ENCODE measurements at places on chromosomes 6 and 20.

DNA sequence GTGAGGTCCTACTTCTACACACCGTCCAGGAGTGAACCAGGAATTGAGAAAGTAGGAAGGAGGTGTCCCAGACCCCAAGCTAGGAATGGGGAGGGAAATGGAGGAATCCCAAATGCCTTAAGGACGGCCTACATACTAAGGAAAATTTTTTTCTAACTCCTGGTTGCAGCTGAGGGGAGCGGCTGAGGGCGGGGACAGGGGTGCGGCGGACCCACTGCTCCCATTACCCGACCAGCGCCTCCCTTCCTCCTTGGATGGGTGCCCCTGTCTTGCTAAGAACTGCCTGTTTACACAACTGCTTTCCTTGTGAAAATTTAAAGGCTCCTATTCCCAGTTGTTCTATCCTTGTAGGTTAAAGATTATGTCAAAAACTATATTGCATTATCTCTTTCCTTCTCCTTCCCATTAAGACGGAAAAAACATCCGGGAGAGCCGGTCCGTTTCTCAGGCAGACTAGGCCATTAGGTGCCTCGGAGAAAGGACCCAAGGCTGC, 699 bp upstream of the HSPA1B start:
- peak; percentile 78 for DNase-seq

DNA sequence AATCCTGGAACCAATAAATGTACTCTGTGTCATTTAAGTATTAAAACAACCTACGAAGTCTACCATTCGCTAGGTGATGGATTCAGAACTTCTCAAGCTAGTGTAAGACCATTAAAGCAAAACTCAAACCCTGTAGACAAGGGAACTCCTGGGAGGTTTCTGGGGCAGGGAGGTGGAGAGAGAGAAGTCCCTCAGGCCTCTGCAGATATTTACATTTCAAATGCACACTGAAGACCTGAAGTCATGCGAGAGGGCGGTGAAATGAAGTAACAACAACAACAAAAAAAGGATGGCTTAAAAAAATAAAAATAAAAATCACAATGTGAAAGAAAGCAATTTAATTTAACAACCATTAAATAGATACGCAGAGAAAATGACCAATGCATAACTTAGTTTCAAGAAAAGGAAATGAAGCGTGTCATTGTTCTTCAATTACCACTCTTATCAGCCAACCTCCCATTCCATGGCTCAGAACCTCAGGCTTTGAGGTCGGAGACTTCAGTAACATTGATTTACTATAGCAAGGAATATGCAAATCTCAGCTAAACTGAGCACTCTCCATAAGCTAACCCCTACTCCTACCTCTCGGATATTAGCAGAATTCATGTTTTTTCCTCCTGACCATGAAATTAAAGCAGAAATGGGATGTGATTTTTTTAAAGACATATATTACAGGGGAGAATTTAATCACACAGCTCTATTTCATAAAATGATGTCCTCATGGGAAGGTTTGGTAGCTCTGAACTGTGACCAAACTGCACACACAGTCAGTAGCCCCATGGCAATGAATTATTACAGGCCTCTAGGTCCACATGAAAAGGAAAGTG, 140.6 kb downstream of the KIF16B start:
- DNase-seq = no peak

DNA sequence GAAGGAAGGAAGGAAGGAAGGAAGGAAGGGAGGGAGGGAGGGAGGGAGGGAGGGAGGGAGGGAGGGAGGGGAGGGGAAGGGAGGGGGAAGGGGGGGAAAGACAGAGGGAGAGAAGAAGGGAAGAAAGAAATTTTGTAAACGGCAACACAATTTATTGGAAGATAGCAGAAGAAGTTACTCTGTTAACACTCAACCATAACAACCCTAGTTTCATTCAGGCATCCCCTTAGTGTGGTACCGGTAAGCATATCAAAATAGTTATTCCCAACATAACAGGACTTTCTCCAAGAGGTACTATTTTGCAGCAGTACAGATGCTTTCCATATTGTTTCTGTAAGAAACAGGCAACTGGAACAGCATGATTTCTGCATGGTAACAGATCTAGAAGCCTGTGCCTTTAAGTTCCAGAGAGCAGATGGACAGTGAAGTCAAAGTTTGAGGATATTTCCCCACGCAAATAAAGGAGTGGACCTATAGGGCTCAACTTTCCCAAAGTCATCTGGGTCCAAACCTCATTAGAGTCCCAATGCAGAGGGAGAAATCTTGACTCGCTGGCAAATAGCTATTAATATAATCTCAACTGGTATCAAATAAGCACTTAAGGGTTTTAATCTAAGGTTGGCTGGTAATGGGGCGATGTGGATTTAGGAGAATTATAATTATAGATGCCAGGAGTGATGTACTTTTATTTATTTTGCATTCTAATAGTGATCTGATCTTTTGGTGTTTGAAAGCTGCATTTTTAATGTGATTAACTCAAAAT, 69.4 kb downstream of the TENT5A start:
- no peak for DNase-seq

- DNase-seq = no peak
Measured at GRCh38 chr6:106536357-106536756, 92.9 kb downstream of the RTN4IP1 start.

- peak; percentile 42 for DNase-seq
Measured at GRCh38 chr6:143198312-143198711, 137.6 kb downstream of the AIG1 start.

DNA sequence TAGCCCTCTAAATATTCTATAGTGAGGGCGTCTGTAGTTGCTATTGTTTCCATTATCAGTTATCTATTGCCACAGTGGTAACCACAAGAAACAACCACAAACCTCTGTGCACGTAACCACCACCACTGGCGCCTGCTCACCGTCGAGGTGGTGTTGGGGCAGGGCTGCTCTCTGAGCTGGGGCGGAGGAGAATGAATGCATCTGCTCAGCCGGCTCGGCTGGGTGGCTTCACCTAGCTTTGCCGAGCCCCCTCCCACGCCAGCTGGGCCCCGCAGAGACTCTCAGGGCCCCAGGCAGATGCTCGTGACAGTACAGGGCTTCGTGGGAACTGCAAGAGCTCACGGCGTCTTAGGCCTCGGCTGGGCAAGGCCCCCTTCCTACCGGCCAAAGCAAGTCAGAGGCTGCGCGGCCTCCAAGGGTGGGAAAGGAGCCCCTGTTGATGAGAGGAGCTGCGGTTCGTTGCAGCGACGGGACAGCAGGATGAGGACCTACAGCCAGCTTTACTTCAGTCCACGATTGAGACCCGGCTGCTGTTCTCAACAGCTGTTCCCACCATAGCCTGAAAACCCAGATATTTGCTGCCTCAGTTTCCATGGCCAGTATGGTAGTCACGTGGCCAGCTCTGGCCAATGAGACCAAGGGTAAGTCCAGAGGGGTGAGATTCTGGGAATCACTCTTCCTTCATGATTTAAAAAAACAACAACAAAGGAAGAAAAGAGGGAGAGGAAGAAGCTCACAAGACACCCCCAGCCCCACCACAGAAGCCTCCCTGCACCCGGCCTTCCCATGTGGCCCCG, 120.2 kb upstream of the AFDN start:
- DNase-seq = no peak

DNA sequence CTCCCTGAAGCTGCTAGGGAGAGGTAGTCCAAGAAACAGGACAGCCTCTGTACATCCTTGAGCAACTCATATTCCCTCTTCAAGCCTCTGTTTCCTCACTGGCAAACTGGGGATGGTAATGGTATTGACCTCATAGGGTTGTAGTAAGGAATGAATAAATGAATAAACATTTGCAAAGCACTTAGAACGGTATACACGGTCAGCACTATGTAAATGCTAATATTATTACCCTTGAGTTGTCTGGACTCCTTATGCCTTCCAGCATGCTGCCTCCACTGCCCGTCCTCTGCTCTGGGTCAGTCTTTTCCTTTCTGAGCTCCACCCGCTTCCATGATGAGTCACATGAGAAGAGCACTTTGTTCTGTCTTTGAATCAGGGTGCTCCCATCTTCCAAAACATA, 50.6 kb downstream of the KHDC1L start:
- no peak for DNase-seq

DNA sequence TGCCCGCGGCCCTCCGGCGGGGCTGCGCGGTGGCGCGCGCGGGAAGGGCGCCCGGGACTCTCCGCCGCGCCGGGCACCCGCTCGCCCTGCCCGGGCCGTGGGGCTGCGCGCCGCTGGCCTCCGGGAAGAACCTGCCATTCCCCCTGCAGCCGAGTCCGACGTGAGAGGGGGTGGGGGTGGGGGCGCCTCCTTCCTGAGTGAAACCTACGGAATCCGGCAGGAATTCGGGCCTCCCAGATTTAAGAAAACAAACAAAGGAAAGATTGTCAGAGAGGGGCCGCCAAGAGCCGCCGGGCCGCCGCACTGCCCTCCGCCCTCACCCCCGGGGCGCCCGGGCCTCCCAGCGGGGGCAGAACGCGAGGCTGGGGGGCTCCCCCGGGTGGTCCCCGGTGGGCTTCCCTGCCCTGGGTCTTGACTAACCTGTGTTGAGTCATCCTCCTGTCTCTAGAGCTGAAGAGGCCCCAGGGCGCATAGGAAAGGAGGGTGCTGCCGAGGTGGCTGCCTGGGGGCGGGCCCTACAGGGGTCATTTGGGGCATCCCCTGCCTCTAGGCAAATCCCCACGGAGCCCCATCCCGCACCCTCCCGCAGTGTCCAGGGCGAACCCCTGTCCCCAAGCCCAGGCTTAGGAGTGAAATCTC, 42.2 kb upstream of the FOXP4 start:
- no peak for DNase-seq

- no peak for DNase-seq
Measured at GRCh38 chr20:38231531-38232121, 28.9 kb downstream of the KIAA1755 start.

- no peak for DNase-seq
Measured at GRCh38 chr6:134908906-134909516, 40.9 kb downstream of the ALDH8A1 start.

- DNase-seq = no peak
Measured at GRCh38 chr6:38273325-38273724, 366.4 kb downstream of the BTBD9 start.

GRCh38 chr6:12132351-12133222, 120.5 kb downstream of the HIVEP1 start:
- no peak for DNase-seq

- no peak for DNase-seq
Measured at GRCh38 chr20:63471717-63471980, 806 bp downstream of the KCNQ2 start.

DNA sequence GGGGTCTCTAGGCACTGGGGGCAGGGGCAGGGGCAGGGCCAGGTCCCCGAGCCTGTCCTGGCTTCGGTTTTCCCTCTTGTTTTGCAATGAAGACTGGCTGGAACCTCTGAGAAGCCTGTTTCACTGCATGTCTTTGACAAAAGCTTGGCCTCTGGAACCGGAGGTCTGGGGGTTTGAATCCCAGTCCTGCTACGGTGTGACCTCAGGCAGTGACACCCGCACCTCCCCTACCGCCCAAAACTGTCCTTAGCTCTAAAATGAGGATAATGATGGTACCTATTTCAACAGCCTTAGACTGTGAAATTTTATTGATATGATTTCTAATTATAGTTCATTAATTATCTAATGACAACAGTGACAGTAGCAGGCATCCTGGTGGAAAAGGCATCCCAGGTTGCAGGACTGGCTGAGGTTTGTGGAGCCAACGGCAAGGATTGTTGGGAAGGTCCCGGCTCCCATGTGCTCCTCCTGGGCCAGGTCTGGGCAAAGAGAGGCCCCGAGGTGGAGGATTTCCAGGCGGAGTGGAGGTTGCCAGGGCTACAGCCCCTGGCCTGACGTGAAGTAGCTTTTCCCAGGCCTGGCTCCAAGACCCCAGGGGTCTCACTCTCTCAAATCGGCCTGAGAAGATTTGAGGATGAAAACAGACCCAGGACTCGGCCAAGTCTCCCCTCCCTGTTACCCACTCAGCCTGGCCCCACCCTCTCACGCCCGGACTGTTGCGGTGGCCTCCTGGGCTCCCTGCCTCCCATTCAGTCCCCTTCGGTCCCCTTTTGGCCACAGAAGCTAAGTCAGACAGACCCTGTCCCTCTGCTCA, 57.9 kb downstream of the SNAI1 start:
- no peak for DNase-seq

DNA sequence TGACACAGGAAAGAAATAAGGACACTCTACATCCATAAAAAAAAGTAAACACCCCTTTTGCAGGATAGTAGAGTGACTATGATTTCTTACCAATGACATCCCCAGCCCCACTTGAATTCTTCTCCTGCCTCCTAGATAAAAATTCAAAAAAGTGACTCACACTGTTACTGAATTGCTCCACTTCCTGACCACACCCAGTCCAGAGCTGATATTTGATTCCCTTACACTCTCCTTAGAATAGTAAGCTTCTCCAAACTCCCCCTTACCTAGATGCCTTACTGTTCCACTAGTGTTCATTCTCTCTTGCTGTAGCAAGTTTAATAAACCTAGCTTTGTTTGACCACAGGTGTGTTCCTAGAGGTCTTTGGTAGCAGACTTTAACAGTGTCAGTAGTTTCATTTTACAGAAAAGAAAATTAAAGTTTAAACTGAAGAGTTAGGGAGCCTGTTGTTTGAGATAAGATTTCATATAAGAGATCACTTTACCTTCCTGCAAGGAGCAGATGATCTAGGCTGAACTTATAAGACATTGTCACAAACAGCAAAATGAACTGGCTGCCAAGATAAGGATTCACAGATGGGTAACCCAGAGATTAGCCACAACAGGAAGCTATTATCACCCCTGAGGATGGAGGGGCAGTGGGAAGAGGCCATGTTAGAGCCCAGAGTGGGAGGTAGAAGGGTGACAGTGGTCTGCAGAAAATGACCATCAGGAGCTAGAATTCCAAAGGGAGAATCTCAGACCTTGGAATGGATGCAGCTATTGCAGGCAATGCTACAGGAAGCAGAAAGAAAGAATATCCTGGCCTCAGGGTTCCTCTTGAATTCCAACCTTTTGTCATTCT, 28.4 kb upstream of the BTN3A2 start:
- DNase-seq = peak; percentile 90

DNA sequence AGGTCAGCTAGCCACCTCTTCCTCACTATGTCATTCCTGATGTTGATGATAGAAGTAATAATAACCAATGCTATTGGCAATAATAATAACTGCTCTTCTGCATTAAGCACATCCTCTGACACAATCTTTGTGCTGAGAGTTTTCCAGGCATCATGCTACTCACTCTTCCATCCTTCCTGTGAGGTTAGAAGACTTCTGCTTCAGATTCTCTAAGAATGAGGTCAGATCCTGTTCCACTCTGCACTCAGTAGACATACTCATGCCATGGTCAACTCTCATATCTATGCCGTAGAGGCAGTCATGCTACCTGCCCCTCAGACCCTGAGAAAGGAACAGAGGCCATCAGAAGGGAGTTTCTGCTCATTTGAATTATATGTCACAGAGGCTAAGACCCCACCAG, 98.1 kb upstream of the TOP1 start:
- no peak for DNase-seq

DNA sequence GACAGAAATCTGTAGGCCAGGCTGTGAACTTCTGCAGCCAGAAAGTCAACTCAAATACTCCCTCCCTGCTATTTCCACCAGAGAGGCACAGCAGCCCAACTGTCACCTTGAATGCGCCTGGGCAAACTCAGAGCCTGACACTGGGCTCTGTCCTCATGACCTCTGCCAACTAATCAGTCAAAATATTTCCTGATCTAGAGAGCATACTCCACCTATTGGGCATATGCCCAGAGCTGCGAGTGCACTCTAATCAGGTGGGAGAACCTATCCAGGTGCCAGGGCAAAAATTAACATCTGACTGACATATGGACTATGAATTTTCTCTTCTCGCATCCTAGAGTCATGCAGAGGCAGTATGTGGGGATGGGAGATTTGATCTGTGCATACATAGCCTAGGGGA, 406.3 kb upstream of the RUNX2 start:
- DNase-seq = no peak
